Articular chondrocyte of knee joint (primary cell): ENCODE measurements at places on chromosomes 4 and X. TPM values are rescaled to one million over a fixed set of nuclear protein-coding genes. Genes with fewer than 3 reads are reported as not detected.

The NAP1L5 gene
- 4.4 and 7.8 TPM in 2 replicates for total RNA-seq

The BST1 gene
- total RNA-seq: 21.8 and 31.1 TPM in 2 replicates

The RBM41 gene
- total RNA-seq: 18.4 and 21.3 TPM in 2 replicates

The CXorf49 gene
- total RNA-seq: not detected in 2 replicates

The PABPC1L2B gene
- total RNA-seq: not detected in 2 replicates

The FAM9B gene
- not detected in 2 replicates for total RNA-seq

The PLAC1 gene
- not detected in 2 replicates for total RNA-seq

The IL2 gene
- total RNA-seq: not detected in 2 replicates

The FAM184B gene
- not detected in 2 replicates for total RNA-seq

The WAS gene
- total RNA-seq: 0.11 and 0.13 TPM in 2 replicates

The GABRA4 gene
- total RNA-seq: 0.39 and 0.86 TPM in 2 replicates

The PABPC4L gene
- total RNA-seq: 0.86 and 2.2 TPM in 2 replicates

The GAGE12J gene
- total RNA-seq: not detected in 2 replicates

The ABCG2 gene
- total RNA-seq: 0.39 and 0.65 TPM in 2 replicates

The STARD8 gene
- total RNA-seq: 4.3 and 5.2 TPM in 2 replicates

The G6PD gene
- 80.2 and 110 TPM in 2 replicates for total RNA-seq

The MAPK10 gene
- total RNA-seq: 14.1 and 41.8 TPM in 2 replicates

The PNPLA4 gene
- total RNA-seq: 11.4 and 28.3 TPM in 2 replicates

The RHOXF1 gene
- not detected in 2 replicates for total RNA-seq

The TAF9B gene
- 36.5 and 48.8 TPM in 2 replicates for total RNA-seq

The ASMT gene
- not detected in 2 replicates for total RNA-seq

The FRMPD4 gene
- 0.26 and 0.32 TPM in 2 replicates for total RNA-seq
